Activated naive CD8-positive, alpha-beta T cell treated with anti-CD3 and anti-CD28 coated beads, Interleukin-2, amount 10 ng/mL, durations not matched to agents 7 days and 5 days (primary cell): ENCODE measurements at places on chromosomes 5 and 9.

- peaks cover 17% of the 10 kb centered on the region for H3K27me3 ChIP-seq
- no peaks in the 10 kb centered on the region for H3K36me3 ChIP-seq
- H3K4me3 ChIP-seq: no peak overlapping the region
- peaks cover 4% of the 10 kb centered on the region for H3K4me1 ChIP-seq
- no peak overlapping the region for H3K27ac ChIP-seq
Measured at GRCh38 chr5:133685402-133686018, 73.2 kb upstream of the FSTL4 start.

GRCh38 chr5:145965804-145966203, 29.4 kb downstream of the SH3RF2 start:
- peaks cover 7% of the 10 kb centered on the region for H3K27me3 ChIP-seq
- H3K4me1 ChIP-seq: no peaks in the 10 kb centered on the region
- DNase-seq: no peak
- H3K4me3 ChIP-seq: no peak overlapping the region
- no peak overlapping the region for H3K27ac ChIP-seq
- H3K36me3 ChIP-seq: no peaks in the 10 kb centered on the region

DNA sequence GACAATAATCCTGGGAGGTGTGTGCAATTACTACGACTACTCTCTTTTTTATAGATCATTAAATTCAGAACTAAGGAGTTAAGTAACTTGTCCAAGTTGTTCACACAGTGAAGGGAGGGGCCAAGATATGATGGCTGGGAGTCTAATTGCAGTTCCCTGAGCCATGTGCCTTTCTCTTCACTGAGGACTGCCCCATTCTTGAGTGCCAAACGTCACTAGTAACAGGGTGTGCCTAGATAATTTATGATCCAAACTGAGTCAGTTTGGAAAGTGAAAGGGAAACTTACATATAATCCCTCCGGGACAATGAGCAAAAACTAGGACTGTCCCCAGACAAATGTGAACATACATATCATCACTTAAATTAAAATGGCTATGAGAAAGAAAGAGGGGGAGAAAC, 20.2 kb downstream of the IL7R start:
- peaks cover 41% of the 10 kb centered on the region for H3K4me1 ChIP-seq
- no peak overlapping the region for H3K4me3 ChIP-seq
- H3K27ac ChIP-seq: no peak overlapping the region
- no peaks in the 10 kb centered on the region for H3K27me3 ChIP-seq

GRCh38 chr9:6566409-6567139, 79.0 kb downstream of the GLDC start:
- no peak overlapping the region for H3K4me3 ChIP-seq
- no peaks in the 10 kb centered on the region for H3K4me1 ChIP-seq
- no peaks in the 10 kb centered on the region for H3K36me3 ChIP-seq
- H3K27ac ChIP-seq: no peak overlapping the region

DNA sequence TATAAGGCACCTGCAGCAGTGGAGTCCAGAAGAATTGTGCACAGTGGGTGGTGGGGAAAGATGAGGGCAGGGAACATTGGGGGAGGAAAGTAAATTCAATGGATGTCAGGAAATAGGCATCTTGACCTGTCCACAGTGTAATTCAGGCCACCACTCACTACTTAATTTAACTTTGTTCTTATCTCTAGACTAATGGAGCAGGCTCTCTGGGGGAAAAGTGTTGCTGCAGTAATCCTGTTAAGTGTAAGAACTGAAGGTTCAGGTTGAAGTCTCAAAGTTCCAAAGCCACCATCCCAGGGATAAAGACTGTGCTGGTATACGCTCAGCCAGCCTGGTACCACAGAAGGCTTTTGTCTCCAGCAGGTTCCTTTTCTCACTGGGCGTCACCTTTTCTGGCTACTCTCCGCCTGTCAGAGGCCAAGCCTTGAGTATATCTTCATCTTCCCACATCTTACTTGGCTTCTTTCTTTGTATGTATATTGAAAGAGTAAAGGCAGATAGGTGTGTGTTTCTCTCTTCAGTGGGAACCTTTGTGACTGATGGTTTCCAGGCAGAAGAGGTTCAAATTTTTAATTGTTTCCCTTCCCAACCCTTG, 150.9 kb upstream of the DMRT1 start:
- no peak overlapping the region for H3K27ac ChIP-seq
- peaks cover 13% of the 10 kb centered on the region for H3K4me1 ChIP-seq
- no peak for DNase-seq

DNA sequence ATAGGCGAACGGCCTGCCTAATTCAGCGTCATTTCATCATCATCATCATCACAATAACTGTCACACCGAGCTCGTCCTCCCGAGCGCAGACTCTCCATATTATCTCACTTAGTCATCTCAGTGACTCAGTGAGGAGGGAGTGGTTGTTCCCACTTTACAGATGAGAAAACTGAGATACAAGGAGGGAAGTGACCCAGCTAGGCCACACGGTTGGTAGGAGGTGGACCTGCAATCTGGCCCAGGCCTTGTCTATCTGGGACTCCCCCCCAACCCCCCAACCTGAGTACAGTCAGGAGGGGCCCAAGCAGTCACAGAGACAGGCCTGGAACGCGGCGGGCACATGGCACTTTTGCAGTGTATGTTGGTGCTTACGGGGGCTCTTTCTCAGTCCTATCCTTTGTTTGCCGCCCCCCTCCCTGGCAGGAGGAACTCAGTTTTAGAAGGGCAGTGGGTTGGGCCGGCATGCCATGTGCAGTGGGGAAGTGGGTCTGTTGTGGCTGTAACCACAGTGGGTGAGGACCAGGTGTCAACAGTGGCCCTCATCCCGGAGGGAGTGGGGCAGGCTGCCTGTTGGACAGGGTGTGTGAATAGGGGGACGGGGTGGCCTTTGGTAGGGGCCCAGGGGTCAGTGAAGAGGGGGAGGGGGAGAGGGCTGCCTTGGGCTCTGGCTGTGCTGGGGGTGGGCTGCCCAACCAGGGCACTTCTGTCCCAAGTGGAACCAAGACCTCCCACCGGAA, 1.7 kb upstream of the RXRA start:
- no peak overlapping the region for H3K27ac ChIP-seq
- no peak for DNase-seq
- peak overlapping the region; percentile 57 for H3K4me3 ChIP-seq

DNA sequence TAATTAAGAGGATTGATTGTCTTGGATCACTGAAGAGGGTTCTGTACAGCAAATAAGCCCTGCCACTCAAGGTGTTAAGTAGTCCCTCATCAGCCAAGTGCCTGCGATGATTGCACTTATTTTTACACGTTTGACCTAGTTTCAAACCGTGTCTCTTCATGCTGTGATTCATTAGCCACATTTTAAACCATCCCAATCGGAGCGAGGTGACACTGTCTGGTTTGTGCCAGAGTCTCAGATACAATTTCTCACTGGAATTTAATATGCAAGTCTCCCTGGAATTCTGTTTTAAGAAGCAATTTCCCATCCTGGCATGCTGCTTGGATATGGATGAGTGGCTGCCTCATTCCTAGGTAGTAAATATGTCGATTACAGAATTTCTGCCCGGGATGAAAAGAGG, 1.6 kb downstream of the INSYN2B start:
- H3K4me3 ChIP-seq: no peak overlapping the region
- H3K27ac ChIP-seq: no peak overlapping the region
- peaks cover 18% of the 10 kb centered on the region for H3K36me3 ChIP-seq
- H3K4me1 ChIP-seq: peaks cover 5% of the 10 kb centered on the region
- no peaks in the 10 kb centered on the region for H3K27me3 ChIP-seq
- no peak for DNase-seq

DNA sequence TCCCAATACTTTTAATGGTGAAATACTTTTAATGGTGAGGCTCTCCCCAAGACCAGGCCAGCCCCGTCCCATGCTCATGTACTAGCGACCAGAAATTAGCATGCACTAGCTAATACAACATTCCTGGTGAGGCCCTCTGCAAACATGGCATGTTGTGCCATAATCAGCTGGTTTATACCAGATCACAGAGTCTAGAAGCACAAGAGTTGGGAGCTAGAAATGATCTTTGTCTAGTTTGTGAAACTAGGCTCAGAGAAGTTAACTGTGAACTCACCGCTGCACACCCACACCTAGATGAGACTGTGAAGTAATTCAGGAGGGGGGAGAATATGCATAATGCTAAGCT, 37.4 kb downstream of the MTMR12 start:
- peaks cover 22% of the 10 kb centered on the region for H3K4me1 ChIP-seq

- H3K36me3 ChIP-seq: no peaks in the 10 kb centered on the region
- H3K27ac ChIP-seq: no peak overlapping the region
- H3K4me1 ChIP-seq: no peaks in the 10 kb centered on the region
- H3K4me3 ChIP-seq: no peak overlapping the region
Measured at GRCh38 chr5:117131876-117132275, 557.3 kb upstream of the SEMA6A start.

- H3K4me1 ChIP-seq: no peaks in the 10 kb centered on the region
- H3K36me3 ChIP-seq: no peaks in the 10 kb centered on the region
- H3K27ac ChIP-seq: no peak overlapping the region
- no peak overlapping the region for H3K4me3 ChIP-seq
- peaks cover 7% of the 10 kb centered on the region for H3K27me3 ChIP-seq
Measured at GRCh38 chr9:682633-683508, 158.6 kb upstream of the DMRT1 start.

DNA sequence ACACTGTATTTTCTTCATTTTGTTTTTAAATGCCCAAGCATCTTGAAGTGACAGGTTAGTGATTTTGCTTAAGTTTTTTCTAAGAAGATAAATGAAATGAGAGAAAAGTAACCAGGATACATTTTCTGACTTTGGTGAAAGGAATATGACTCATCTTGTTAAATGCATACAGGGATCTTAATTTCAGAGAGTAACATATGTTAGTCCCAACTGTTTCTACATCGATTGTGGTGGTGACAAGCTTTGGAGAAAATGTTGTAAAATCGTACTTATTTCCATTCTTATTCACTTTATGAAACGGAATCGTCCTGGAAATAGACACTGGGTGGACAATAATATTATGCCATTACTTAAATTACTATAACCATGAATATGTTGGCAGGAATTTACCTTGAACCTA, 107.5 kb downstream of the KCNN2 start:
- no peak for DNase-seq
- no peak overlapping the region for H3K27ac ChIP-seq
- H3K4me3 ChIP-seq: no peak overlapping the region
- no peaks in the 10 kb centered on the region for H3K36me3 ChIP-seq

- H3K4me1 ChIP-seq: no peaks in the 10 kb centered on the region
- no peak overlapping the region for H3K4me3 ChIP-seq
- DNase-seq: no peak
Measured at GRCh38 chr9:22813529-22813928, 366.9 kb downstream of the DMRTA1 start.

DNA sequence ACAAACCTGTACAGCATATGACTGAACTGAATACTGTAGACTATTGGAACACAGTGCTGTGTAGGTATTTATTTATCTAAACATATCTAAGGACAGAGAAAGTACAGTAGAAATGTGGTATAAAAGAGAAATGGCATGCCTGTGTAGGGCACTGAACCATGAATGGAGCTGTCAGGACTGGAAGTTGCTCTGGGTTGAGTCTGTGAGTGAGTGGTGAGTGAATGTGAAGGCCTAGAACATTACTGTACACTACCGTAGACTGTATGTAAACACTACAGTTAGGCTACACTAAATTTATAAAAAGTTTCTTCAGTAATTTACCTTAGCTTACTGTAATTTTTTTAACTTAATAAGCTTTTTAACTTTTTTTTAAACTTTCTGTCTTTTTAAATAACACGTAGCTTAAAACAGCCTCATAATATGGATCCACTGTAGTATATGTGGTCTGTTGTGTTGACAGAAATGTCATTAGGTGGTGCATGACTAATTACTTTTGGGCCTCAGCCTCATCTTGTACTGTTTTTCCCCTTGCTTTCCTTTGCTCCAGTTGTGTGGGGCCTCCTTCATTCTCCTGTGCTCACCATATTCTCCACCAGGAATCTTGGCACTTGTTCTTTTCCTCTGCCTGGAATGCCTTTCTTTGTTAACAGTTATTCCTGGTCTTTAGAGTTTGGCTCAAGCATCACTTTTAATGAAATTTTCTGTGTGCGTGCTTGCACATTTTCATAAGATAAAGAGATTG, 8.8 kb downstream of the SPIN1 start:
- peaks cover 18% of the 10 kb centered on the region for H3K4me1 ChIP-seq
- DNase-seq: no peak
- peaks cover 22% of the 10 kb centered on the region for H3K36me3 ChIP-seq
- H3K27ac ChIP-seq: peak overlapping the region; percentile 14

DNA sequence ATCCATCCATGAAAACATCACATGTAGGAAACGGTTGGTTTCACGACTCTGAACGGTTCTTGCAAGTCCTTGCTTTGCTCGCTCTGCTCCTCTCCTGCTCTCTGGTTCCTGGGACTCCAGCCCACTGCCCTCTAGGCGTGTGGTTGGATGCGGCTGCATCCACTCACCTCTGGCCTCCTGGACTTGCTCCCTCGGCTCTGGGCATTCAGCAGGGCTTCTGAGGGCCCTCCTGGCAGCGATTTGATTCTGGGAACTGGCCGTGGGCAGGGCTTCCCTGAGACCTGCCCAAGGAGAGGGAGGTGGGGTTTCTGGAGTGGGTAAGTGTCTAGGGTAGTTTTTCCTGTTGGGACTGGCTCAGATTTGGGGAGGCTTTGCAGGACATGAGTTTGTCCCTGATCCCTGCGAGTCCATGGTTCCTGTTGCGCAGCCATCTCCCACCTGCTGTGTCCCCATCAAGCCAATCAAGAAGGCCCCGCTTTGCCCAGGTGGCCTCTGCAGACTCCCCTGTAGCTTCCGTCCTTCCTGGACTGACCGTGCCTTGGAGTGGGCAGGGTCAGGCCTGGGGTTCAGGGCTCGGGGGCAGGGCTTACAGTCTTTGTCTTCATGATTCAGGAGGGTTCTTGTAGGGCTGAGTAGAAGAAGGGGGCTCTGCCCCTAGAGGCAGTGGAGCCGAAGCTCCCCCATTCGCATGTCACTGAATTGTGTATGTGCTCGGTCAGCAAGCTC, 192.3 kb downstream of the CACNA1B start:
- no peaks in the 10 kb centered on the region for H3K4me1 ChIP-seq
- H3K27ac ChIP-seq: no peak overlapping the region
- no peak overlapping the region for H3K4me3 ChIP-seq
- DNase-seq: no peak
- peaks cover 5% of the 10 kb centered on the region for H3K27me3 ChIP-seq

DNA sequence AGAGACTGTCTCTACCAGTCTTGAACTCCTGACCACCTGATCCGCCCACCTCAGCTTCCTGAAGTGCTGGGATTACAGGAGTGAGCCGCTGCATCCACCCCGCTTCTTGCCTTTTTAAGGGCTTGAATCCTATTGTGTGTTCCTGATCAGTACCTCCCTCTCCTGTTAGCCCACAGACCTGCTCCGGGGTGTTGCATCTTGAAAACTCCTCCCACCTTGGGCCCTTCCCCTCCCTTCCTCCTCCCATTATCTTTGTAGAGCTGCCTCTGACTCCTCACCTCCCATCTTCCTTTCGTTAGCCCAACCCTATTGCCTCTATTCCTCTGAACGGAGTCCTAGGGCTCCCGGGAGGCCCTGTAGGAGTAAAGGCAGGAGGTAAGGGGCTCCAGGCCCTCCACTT, 48.5 kb upstream of the NEK6 start:
- H3K4me1 ChIP-seq: peaks cover 52% of the 10 kb centered on the region
- H3K4me3 ChIP-seq: peak overlapping the region; percentile 33
- no peaks in the 10 kb centered on the region for H3K27me3 ChIP-seq
- H3K27ac ChIP-seq: peak overlapping the region; percentile 76
